ENCODE measurements at places on chromosomes 2 and 18.
A peak's percentile ranks its signal among the peaks of the same experiment; 100 is the strongest.

DNA sequence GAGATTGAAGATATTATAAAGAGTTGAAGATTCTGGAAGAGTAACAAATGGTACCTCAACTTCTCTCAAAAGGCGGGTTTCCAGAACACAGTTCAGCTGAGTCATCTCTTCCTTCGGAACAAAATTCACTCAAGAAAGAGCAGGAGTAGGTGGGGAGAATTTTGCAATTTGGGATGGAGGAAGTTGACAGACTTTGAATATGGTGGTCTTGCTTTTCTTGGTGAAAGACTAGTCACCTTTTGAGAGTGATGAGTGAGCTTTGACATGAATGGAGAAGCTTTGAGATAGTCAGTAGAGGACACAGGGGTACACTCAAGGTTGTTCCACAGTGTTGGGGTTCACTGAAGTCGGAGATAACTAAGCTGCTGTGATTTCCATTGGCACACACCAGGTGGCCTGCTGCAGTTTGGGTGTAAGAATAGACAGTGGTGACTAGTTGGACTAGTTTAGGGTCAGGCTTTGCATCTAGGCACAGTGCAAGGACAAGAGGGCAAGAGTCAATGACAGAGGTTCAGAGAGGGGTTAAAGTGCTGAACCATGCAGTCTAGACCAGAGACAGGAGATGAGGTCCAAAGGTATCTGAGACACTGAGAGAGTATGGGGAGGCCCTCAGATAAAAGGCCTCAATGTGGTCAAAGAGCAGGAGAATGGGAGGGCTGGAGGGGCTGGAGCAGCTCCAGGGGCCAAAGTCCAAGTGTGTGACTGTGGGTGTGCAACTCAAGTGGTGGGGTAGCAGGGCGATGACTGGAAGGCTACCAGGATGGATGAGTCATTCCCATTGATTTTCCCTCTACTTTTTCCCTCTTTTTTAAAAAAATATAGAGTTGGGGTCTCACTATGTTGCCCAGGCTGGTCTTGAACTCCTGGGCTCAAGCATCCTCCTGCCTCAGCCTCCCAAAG is 7.7 kb downstream of the CCL20 start:
- no peak for DNase-seq

DNA sequence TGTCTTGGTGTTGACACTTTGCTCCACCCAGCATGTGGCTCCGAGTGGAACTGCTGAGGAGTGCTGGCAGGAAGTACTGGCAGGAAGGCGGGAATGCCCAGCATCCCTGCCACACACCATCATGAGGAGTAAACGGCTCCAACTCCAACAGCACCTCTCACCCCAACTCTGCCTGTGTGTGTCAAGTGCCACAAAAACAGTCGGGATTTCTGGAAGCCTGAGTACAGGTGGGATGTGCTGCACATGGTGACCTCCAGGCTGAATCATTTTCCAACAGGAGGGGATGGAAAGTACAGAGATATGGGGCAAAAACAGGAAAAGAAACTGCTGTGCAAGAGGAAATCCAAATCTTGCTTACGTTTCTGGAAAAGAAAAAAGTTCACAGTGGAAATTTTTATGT is 53.6 kb downstream of the PARD6G start:
- DNase-seq, result no peak

GRCh38 chr18:13558124-13558523 is 168.2 kb downstream of the FAM210A start:
- DNase-seq, result no peak

GRCh38 chr2:218289639-218290315 is 2.5 kb downstream of the TMBIM1 start:
- DNase-seq, result peak; percentile 46

- no peak for DNase-seq
Observed at GRCh38 chr18:66105016-66105415, 354.2 kb downstream of the CDH7 start.

DNA sequence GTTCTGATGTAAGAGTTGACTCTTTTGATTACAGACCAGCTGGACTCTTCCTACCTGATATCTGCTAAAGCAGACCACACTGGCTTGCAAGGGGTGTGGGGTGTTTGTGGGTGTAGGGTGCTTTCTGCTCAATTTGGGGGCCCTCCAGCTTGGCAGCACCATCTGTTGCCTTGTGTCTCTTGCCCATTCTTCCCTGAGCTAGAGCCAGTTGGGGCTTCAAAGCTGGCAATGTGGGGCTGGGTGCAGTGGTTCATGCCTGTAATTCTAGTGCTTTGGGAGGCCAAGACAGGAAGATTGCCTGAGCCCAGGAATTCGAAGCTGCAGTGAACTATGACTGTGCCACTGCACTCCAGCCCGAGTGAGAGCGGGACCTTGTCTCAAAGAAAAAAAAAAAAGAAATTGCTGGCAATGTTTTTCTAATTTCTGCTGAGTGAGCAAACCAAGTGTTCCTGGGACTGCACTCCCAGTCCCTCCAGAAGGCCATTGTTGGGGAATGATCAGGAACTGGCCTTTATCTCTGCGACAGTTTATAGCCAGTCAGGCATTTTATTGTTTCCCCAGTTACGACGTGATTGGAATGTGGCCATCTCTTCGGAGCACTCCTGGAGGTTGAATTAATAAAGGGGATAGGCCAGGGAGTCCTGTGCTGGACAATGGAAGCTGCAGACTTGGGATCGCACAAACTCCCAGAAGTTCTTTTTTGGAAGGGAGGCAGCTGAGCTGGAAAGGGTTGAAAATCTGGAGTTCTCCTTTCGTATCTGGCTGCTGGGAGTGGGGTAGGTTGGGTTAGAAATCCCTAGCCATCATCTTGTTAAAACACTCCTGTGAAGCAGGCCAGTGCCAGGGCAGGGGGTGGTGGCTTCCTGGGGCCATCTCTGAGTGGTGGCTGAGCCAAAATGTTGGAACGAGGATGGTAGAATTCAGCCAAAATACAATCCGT is 57.2 kb downstream of the LIPG start:
- peak; percentile 25 for DNase-seq

DNA sequence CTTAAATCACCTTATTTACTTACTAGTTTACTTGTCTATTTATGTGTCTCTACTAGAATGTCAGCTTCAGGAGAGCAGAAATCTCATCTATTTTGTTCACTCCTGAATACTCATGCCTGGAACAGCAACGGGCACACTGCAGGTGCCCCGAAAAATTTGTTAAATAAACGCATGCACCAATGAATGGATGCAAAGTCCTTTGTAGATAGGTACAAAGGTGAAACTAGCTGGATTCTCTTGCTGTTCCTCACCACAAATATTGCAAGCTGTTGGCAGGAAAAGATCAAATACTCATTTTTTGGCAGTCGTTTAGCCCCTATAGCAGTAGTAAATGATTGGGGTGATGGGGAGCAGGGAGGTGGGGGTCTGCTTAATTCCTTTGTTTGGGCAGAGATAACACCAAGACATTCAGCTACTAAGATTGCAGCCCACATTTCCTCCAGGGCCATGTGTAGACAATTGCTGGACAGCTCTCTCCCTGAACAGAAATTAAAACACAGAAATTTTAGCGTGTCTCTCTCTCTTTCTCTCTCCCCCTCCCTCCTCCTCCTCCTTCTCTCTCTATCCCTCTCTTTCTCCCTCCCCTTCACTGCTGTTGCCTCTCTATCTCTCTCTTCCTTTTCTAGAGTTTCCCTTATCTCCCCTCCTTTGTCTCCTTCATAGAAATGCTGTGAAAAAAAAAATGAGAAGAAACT is 5.4 kb downstream of the MARCHF4 start:
- no peak for DNase-seq
